ENCODE measurements at places on chromosomes 4 and X.

DNA sequence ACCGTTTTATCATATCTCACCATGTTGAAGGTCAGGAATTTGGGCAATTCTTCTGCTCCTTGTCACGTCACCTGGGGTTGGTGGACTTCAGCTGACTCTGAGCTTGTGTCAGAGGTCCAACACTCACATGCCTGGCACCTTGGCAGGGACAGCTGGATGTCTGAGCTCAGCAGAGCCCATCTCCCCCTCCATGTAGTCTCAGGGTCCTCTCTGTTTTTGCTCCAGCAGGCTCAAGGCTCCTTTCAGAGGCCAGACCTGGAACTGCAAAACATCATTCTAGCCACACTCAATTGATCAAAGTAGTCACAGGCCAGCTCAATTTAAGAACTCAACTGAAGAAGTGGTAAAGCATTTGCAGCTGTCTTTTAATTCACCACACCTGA lies 45.4 kb downstream of the EDNRA start:
- DNase-seq: no peak

DNA sequence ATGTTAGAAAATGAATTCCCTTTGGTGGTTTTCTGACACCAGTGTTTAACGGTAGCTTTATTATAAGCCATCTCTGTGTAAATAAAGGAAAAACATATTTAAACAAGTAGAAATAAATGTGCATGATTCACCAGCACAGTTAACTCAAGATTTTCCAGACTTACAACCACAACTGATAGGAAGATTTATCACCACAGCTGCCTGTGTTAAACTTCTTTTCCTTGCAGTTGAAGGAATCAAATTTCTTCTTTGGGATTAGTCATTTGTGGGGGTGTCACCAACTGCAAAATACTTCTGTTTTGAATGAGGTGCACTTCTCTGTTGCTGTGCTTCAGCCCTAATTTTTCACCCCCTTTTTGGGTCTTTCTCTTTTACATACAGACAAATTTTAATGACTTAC lies 128.1 kb upstream of the STK26 start:
- no peak for DNase-seq

DNA sequence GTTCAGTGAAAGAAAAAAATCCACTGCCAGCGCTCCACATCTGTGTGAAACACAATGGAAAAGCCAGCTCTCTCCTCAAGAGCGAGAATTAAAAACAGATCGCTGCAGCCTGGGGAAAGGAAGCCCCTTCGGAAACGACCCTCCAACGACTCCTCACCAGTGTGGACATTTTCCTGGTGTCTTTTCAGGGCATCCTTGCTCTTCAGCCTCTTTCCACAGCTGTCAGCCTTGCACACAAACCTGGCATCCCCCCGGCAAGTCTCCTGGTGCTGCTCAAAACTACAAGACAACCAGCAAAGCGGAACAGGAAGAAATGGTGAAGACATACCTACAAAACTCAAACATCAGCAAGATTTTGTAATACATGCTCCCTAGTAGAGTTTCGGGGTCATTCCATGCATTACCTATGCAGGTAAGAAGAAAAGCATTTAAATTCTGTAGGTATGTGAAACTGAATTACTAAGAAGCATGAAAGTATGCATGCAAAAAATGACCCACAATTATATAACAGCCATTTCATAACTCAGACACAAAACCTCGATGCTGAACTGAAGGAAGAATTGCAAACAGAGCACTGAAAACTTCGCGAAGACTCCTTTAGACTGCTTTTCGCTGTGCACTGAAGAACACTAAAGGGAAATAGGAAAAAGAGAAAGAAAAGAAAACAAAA lies 106.1 kb downstream of the PRDM5 start:
- no peak for DNase-seq

DNA sequence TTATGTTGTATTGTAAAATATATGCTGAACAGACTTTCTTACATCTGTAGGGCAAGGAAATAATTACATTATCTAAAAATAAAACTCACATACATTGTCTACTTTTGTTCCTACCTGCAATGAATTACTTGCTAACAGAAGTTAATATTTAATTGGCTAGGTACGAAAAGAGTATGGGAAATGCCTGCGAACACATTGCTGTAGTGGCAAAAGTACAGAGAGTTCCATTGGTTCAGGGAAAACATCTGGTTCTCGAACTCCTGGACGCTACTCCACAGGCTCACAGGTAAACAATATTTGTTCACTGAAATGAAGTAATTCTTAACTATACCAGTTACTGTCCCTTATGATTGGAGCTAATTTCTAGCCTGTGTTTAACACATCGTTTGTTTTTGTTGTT lies 837.4 kb downstream of the ADGRL3 start:
- no peak for DNase-seq

Data from NCI-H1417 treated with DMSO at 0.1 percent for 48 hours (cell line).